ENCODE measurements at places on chromosomes 5 and 9.

DNA sequence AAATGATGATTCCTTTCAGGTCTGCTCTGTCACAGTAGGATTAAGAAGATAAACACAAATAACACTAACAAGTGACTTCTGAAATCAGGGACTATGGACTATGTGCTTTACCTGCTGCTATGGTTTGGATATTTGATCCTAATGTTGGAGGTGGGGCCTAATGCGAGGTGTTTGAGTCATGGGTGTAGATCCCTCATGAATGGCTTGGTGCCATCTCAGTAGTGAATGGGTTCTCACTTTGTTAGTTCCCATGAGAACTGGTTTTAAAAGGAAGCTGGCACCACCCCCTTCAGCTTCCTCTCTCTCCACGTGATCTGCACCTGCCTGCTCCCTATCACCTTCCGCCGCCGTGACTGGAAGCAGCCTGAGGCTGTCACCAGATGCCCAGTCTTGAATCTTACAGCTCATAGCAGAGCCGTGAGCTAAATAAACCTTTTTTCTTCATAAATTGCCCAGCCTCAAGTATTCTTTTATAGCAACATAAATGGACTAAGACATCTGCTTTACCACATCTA lies 3.3 kb downstream of the PPIC start:
- no peak for DNase-seq

DNA sequence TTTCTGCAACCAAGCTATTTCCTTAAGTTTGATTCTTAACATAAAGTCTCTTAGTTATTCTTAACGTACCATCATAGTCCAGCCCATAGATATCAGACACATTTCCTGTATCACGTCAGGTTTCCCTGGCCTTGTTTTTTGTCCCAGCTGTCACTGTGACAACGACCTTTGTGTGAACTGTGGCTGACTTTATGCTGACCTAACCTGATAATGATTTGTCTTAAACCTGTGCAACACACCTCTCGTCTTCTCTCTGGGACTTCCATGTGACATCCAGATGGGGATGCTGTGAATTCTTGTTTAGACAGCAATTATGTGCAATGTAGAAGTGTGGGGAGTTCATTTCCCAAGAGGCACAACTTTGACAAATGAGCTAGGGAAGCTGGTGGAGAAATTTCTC lies 662.8 kb downstream of the PTPRD start:
- no peak for DNase-seq

- DNase-seq = no peak
These were observed 505.6 kb downstream of the MAN2A1 start for GRCh38 chr5:110195288-110195687.

DNA sequence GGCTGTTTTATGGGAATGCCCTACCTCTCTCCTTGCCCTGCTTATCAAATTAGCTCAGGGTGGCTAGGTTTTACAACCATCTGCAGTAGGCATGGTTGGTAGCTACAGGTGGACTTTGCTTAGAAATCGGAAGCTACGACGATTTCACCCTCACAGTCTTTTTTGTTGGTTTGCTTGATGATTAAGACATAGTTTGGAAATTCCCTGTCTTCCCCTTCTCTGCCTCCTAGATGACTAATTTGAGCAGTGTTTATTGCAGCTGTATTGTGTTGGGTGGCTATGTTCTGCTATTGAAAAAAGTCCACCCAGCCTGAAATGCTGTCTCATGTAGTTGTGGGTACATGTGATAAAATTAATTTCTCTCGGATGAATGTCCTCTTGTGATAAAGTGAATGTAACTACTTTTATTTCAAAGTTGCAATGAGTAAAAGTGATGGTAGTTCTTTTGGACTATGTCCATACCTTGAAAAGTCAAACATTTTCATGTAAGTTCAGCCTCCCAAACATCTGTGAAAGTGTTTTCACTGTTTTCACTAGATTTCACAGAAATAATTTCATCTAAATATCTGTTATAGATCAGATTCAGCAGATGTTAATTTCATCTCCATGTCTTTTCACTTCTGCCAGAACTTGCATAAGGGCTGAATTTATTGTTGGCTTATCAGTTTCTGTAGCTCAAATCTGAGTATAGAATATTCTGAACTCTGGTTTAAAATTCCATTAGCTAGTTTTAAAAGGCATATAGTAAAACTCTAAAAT lies 37.3 kb upstream of the FYB1 start:
- DNase-seq = peak; percentile 62

DNA sequence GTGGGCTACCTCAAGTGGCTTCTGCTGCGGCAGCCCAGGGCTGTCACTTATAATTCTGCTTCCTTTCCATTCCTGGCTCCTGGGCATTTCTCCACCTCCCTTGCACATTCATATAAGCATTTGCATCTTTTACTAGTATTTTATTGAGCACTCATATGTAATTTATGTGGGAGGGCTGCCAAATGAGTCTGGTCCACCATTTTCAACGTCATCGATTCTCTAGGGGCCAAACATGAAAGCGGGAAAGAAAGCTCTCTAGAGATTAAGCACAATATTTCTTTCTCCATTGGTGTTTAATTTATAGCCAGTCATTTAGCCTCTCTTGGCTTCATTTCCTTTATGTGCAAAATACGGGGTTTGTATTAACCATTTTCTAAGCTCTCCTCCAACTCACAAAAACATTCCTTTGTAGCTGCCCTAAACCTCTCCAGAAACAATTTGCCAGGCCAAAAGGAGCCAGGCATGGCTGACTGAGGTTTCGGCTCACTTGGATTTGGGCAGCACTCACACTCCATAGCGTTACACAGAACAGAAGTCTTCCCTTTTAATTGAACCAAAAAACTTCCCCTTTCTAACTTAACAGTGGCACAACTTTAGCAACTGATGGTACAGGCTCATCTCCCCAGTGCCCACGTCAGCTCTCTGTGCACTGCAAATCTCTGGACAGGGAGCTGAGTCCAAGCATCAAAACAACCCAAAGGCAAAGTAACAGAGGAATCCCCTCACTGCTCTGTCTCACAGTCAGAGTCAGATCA lies 183.5 kb downstream of the ROR2 start:
- DNase-seq = no peak

DNA sequence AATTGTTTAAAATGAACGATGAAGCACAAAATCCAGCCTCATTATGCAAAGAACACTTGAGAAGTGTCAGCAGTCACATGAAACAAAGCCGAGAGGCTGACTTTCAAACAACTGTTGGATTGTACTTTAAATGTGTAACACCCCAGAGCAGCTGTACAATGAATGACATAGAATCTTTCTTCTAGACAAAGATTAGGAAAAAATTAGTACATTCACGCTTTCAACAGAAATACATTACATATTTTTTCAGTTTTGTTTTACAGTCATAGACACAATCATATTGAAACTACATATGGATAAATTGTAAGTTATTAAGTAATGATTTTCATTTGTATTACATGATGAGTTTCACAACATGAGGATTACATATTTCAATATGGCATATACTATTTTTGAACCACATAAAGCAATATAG lies 10.6 kb upstream of the AGXT2 start:
- DNase-seq = no peak

- no peak for DNase-seq
These were observed 37.5 kb upstream of the BOD1 start for GRCh38 chr5:173653822-173654523.

GRCh38 chr9:125922854-125923253 lies 175.7 kb downstream of the PBX3 start:
- DNase-seq = peak; percentile 45
